ENCODE measurements at places on chromosomes 13 and 19.

DNA sequence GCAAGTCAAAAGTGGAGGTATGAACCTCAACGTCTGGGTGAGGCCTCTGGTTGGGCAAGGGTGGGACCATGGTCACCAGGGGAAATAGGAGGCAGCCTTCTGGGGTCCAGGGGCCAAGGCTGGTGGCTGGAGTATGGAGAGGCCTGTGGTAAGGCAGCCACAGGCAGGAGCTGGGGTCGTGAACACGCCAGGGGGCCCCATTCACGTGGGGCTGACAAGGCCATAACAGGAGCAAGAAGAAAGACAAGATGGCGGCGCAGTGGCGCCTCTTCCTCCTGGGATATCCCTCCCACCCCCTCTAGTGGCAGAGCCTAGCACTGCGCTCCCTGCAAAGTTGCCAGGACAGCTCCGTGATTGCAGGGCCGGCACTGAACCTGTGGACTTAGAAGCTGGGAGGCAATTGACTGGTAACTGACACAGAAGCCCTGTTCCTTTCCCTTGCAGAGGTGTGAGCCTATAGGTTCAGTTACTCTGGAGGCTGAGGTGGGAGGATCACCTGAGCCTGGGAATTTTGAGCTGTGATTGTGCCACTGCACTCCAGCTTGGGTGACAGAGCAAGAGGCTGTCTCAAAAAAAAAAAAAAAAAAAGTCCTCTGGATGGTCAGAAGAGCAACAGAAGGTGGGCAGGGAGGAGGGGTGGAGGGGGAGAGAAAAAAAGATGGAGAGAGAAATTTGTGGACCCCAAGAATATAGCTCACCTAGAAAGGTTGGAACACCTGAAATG is 19.7 kb upstream of the EDDM13 start:
- DNase-seq = peak; percentile 58

- DNase-seq = no peak
These were observed 14.7 kb upstream of the FPR3 start for GRCh38 chr19:51780270-51780669.

- no peak for DNase-seq
These were observed 82.7 kb downstream of the FOXO1 start for GRCh38 chr13:40583738-40584137.

- no peak for DNase-seq
These were observed 419.2 kb downstream of the OLFM4 start for GRCh38 chr13:53447863-53448262.

DNA sequence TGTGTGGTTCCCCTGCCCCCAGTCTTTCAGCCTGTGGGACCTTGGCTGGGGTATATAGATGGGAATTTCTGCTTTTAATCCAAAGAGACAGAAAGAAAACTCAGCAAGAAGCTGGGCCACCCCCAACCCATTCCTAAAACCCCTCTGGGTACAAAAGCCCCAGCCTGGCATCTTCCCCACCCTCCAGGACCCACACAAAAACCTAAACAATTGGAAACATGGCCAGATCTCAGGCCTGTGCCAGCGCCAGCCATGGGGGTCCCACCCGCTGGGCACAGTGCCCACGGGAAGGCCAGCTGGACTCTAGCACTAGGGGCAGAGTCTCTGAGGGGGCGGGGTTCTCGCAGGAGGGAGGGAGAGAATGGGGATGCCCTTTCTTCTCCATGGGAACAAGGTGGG is 8.6 kb downstream of the LYL1 start:
- DNase-seq = no peak

DNA sequence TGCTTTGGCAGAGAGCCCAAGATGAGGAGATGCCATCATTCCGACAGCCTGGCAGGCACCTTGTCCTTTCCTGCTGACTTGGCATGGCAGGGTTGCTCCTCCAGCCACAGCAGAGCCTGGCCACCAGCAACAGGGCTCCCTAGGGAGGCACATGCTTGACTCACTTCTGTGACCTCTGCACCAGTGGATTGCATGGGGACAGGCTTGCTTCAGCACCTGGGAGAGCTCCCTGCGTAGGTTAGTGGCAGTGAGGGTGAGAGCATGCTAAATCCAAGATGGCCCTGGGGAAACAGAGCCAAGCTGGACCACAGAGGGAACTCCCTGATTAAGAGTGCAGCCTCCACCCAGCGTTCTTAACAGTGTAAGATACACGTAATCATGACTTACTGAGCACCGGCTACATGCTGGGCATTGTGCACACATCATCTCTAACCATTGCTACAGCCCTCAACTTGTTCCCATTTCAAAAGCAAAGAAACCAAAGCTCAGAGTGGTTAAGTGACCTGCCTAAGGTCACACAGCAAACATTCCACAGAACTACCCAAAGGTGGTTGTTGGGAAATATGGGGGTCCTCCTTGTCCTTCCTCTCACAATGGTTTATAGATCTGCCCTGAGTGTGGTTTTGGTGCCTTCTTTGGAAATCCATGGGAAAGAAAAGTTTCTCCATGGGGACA is 116.6 kb upstream of the UQCRFS1 start:
- no peak for DNase-seq

- no peak for DNase-seq
These were observed 1.2 kb downstream of the POLR2E start for GRCh38 chr19:1093811-1094553.

GRCh38 chr13:109918179-109918711 is 131.9 kb upstream of the IRS2 start:
- no peak for DNase-seq

DNA sequence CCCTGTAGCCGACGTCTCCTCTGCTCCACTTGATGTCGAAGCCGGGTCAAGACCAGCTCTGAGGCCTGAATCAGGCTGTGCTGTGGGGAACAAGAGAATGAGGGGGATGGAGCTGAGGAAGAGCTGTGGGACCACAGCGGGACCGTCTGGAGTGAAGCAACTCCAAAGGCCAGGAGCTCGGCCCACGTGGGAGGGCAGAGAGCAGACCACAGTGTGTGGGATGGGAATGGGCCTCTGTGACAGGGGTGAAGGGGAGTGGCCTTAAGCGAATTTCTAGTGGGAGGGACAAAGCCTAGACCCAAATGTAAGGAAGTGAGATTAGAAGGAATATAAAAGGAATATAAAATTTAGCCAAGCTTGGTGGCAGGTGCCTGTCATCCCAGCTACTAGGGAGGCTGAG is 3.8 kb upstream of the SLC8A2 start:
- no peak for DNase-seq

GRCh38 chr13:59425211-59425741 is 738.5 kb downstream of the DIAPH3 start:
- DNase-seq = no peak

DNA sequence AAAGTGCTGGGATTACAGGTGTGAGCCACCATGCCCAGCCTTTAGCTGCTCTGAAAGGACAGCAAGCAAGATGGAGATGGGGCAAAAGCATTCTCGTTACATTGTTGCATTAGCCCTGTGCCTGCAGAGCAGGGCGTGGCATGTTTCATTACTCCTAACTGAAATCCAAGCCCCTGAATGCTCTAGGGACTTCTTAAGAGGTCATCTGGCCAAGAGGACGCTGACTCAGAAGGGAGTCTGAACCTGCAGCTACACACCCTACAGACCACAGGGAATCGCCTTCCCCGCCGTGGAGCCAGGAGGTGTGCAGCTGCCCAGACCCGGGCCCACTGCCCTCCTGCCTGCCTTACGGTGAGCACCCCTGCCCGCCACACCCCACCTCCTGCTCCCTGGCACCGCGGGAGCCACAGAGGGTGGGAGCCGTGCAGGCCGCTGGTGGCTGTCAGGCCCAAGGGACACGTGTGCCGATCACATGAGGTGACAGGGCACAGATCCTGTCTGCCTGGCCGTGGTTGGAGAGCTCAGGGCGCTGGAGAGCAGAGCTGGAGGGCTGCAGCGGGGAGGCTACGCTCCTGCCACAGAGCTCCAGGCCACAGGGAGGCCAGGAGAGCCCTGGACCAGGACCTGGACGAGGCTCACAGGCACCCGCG is 27.2 kb downstream of the ADPRHL1 start:
- DNase-seq = no peak

DNA sequence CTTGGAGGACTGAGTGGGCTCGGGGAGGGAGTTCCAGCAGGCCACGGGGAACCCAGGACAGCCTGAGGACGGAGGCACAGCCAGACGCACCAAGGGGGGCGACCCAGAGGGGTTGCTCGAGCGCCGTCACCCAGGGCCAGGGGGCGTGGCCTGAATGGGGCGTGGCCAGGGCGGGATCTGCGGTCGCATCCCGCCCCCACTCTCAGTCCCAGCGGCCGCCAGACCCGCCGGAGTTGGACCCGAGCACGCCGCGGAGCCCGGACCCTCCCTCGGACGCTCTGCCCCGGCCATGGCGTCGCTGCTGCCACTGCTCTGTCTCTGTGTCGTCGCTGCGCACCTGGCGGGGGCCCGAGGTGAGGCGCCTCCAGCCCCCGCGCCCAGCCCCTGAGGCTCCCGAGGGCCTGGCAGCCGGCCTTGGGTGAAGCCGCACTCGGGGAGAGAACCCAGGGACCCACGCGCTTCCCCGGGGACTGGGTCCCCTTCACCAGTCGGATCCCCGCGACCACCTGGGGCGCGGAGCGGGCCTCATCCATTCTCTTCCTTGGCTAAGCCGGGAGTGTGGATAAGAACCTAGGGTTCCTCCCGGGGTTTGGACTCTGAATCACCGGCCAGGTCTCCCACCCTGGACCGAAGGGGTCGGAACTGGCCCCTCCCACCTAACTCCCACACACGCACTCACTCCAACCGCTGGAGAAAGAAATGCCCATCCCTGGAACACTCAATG is at the start of gene CILP2:
Gene CILP2 (plus strand): TSS at position 205 of the 724 bp plus-strand sequence. CDS start 85 bp downstream, at position 290.
- DNase-seq = no peak

- DNase-seq = no peak
These were observed 1707.6 kb upstream of the SLC10A2 start for GRCh38 chr13:104773775-104774174.

DNA sequence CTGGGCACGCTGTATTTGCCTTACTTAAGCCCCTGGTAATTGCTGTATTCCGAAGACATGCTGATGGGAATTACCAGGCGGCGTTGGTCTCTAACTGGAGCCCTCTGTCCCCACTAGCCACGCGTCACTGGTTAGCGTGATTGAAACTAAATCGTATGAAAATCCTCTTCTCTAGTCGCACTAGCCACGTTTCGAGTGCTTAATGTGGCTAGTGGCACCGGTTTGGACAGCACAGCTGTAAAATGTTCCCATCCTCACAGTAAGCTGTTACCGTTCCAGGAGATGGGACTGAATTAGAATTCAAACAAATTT is 676 bp downstream of the BRCA2 start:
- DNase-seq = no peak

- DNase-seq = no peak
These were observed 20.2 kb downstream of the POLR1D start for GRCh38 chr13:27641711-27642502.

DNA sequence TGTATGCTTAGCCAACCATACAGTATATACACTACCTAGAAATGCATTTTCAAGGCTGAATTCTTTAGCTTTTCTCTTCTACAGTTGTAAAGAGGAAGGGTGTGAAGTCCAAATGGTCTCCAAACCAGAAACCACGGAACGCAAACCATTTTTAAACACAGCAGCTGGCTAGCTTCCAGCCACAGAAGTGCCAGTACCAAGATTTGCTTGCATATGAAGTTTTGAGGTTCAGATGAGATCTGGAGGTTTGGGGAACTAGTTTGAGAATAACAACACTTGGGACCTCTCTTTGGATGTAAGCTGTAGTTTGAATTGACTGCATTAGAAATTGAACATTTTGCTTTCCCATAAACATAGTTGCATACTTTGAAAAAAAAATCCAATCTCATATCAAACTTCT is 1243.5 kb downstream of the EFNB2 start:
- DNase-seq = no peak

DNA sequence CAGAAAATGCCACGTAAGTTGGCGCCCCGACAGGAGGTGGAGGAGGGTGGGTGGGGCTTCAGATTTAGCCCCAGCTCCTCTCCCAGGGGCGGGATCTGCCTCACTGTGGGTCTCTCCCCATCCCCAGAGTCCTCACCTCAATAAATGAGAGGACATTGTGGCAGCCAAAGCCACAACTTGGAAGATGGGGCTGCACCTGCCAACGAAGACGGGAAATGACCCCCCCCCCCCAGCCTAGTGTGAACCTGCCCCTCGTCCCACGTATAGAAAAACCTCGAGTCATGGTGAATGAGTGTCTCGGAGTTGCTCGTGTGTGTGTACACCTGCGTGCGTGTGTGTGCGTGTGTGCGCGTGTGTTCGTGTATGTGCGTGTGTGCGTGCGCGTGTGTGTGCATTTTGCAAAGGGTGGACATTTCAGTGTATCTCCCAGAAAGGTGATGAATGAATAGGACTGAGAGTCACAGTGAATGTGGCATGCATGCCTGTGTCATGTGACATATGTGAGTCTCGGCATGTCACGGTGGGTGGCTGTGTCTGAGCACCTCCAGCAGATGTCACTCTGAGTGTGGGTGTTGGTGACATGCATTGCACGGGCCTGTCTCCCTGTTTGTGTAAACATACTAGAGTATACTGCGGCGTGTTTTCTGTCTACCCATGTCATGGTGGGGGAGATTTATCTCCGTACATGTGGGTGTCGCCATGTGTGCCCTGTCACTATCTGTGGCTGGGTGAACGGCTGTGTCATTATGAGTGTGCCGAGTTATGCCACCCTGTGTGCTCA is 1.5 kb upstream of the TRAPPC5 start:
- DNase-seq = no peak

DNA sequence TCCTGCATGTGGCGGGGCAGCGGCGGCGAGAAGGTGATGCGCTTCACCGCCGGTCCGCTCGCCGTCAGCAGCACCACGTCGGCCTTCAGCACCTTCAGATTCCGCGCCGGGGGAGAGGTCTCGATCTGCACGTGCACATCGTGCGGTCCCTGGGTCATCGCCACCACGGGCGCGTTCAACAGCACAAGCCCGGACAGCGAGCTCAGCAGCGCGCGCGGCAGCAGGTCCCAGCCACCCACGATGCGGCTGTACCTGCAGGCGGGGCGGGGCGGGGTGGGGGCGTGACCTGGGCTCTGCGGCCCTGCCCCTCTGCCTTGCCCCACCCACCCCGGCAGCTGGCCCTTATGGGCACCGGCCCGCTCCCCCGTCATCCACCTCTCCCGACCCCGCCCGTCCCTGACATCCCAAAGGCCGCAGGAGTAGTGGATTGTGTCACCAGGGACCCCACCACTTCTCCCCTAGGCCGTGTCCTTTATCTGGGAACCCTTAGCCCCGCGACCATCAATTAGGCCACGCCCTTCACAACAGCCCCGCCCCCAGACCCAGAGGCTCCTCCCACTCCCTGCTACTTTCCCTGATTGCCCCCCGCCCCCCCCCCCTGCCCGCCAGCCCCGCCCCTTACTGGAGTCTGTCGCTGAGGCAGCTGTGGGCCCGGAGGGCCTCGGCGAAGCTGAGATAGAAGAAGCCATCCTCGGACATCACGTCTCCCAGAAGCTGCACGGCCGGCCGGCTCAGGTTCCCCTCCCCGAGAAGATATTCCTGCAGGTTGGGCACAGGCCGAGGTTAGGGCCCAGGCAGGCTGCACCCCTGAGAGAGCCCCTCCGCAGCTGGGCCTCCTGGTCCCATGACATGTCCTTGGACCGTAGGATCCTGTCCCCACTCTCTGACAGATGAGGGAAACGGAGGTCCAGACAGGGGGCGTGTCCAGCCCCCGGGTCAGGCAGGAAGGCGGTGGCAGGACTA is 6.1 kb downstream of the IL4I1 start:
- no peak for DNase-seq

- DNase-seq = no peak
These were observed 75.5 kb downstream of the TNFSF13B start for GRCh38 chr13:108345016-108345415.

Measured in Panc1 (cell line).